PC-3 (cell line): ENCODE measurements at places on chromosomes 3 and 15. TPM values are rescaled to one million over a fixed set of nuclear protein-coding genes. Genes with fewer than 3 reads are reported as not detected.

The FRMD4B gene
- 2.9 and 5.7 TPM in 2 replicates for total RNA-seq

The NEIL1 gene
- total RNA-seq = 4.1 and 14.3 TPM in 2 replicates

The CPNE4 gene
- not detected in 2 replicates for total RNA-seq

The CD96 gene
- total RNA-seq = not detected in 2 replicates

The EOMES gene
- total RNA-seq = 0.29 and 0.47 TPM in 2 replicates

The TIMP4 gene
- 7.3 and 7.6 TPM in 2 replicates for total RNA-seq

The HGD gene
- 0.11 and 1.4 TPM in 2 replicates for total RNA-seq

The TNFAIP8L3 gene
- total RNA-seq = not detected in 2 replicates

The MYL3 gene
- total RNA-seq = not detected in 2 replicates

The ACAN gene
- total RNA-seq = not detected in 2 replicates

The LRRC31 gene
- 0.04 TPM in 1 of 2 replicates, not detected in the other for total RNA-seq

The HESX1 gene
- 3.9 TPM in 1 of 2 replicates, not detected in the other for total RNA-seq

The PXK gene
- 11.1 and 14.5 TPM in 2 replicates for total RNA-seq

The GOLGA6A gene
- total RNA-seq = not detected in 2 replicates

The SLC6A20 gene
- not detected in 2 replicates for total RNA-seq

The GPR27 gene
- total RNA-seq = 0.07 and 0.58 TPM in 2 replicates

The TTLL13 gene
- total RNA-seq = not detected in 2 replicates

The GNAT1 gene
- 0.22 TPM in 1 of 2 replicates, not detected in the other for total RNA-seq
